ENCODE measurements at places on chromosomes 16 and 17.

GRCh38 chr17:80031691-80032430, 3.8 kb downstream of the TBC1D16 start:
- no peak for DNase-seq

- DNase-seq, result no peak
Observed at GRCh38 chr17:45743626-45744326, 40.3 kb upstream of the CRHR1 start.

GRCh38 chr17:7852919-7853690, 1.8 kb upstream of the TMEM88 start:
- DNase-seq, result no peak

DNA sequence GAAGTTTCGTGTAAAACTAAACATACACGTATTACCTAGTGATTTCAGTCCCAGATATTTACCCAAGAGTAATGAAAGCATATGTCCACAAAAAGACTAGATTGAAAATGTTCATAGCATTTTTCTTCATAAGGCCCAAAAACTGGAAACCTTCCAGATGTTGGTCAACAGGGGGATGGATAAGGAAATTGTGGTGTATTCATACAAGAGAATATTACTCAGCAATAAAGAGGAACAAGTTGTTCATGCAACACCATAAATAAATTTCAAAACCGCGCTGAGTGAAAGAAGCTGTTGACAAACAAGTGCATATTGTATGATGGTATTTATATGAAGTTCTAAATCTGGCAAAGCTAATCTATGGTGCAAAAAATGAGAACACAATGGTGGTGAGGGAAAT, 54.1 kb upstream of the NFAT5 start:
- no peak for DNase-seq

DNA sequence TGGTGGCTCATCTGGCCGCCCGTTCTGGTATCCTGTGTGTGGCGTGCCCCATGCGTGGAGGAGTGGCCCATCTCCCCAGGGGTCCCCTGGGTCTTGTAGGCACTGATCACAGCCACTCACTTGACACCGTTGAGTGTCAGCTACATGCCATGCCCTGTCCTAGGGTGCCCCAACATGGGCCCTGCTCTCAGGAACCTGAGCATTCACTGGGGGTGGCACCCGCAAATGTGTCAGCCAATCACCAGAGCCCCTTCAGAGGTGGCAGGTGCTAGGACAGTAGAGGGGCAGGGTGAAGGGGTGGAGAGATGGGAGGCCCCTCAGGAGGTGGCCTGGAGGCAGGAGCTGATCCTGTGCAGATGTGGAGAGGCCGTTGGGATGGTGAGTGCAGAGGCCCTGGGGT, 27.8 kb downstream of the CMIP start:
- DNase-seq, result no peak

- no peak for DNase-seq
Observed at GRCh38 chr17:7285679-7286078, 4.2 kb downstream of the SLC2A4 start.

DNA sequence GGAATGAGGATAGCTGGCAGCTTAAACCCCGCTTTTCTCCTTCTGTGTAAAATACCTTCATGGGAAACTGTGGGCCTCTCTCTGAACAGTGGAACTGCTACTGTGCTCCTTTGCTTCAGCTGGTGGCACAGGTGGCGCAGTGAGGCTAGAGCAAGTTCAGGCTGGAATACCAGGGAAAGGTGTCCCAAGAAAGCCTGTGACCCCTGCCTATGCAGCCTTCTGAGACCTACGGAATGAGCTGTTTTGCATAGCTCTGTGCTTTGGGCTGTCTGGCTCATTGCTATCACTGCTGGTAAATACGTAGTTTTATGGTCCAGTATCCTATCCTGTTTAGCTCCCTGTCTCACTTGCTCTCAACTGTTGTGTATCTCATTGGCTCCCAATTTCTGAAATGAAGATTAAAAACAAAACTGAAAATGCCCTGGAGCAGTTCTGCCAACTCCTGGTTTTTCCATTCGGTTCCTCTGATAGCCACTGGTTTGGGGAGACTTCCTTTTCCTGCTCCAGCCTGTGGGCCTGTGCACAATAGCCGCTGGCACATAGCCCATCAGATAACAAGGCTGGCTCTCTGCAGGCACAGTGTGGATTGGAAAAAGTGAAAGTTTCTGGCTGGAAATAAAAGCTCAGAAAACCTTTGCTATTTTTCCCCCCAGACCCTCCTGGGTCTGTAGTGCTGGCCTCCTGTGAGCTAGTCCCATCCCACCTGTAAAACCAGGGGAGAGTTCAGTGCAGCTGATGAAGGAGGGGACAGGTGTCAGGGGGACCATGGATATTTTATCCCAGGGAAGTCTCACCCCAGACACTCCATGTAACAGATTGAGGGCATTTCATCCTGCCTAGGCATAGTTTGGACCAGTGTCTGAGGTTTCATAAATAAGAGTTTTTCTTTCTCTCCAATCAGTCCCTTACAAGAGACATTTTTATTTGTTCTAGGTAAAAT, 24.0 kb downstream of the LIMD2 start:
- DNase-seq, result no peak

GRCh38 chr17:225551-225950, 44.1 kb upstream of the DOC2B start:
- DNase-seq, result no peak

GRCh38 chr17:81713556-81714411, 1.7 kb downstream of the SLC25A10 start:
- DNase-seq, result no peak

DNA sequence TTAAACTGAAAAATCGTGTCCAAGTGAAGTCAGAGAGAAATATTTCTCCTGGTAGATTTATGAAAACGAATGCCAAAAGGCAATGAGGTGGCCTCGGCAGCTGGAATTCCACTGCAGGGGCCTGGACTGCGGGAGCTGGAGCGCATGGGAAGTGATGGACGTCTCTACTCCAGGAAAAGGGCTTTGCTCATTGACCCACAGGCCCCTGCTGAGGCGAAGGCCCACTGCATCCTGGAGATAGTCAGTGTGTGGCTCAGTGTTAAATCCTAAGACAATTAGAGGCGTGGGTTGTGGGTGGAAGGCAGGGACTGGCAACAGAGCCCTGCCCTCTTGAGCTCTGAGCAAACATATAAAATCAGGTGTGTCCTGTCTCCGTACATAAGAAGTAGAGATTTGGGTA, 191.4 kb downstream of the SLC39A11 start:
- no peak for DNase-seq

DNA sequence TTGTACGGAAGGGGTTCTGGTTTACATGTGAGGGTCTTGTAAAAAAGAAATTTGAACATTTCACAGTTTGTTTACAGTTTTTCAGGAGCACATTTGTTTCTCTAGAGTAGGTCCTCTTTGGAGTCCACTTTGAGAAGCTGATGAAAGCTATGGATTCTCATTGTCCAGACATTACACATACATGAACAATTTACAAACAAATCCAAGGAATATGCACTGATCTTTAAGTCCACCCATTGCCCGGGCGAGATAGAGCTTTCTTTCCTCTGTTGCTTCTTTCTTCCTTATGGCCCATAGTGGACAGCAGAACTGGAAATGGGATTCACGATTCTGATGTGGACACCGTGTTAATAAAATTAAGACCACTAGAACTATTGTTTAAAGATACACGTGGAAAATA, 1.9 kb downstream of the DCAF7 start:
- DNase-seq, result no peak

DNA sequence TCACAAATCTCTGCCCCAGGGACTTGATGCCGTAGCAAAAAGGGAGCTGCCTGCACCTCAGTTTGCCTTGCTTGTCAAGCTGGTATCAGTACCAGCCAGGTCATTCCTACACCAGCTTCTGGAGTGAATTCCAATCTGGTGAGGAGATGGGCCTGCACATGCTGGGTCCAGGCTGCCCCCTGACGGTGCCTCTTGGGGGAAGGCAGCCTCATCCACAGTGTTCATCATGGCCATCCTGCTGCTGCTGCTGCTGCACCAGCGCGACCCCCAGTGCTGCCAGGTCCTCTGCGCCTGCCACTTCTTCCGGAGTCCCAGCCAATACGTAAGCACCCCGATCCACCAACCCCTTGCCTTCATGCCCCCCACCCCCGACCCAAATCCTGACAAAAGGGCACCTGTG, 8.3 kb downstream of the MRPL27 start:
- DNase-seq, result no peak

- DNase-seq, result no peak
Observed at GRCh38 chr17:36602030-36602748, 806 bp downstream of the MRM1 start.

- DNase-seq, result no peak
Observed at GRCh38 chr16:51146256-51146924, 4.7 kb downstream of the SALL1 start.

DNA sequence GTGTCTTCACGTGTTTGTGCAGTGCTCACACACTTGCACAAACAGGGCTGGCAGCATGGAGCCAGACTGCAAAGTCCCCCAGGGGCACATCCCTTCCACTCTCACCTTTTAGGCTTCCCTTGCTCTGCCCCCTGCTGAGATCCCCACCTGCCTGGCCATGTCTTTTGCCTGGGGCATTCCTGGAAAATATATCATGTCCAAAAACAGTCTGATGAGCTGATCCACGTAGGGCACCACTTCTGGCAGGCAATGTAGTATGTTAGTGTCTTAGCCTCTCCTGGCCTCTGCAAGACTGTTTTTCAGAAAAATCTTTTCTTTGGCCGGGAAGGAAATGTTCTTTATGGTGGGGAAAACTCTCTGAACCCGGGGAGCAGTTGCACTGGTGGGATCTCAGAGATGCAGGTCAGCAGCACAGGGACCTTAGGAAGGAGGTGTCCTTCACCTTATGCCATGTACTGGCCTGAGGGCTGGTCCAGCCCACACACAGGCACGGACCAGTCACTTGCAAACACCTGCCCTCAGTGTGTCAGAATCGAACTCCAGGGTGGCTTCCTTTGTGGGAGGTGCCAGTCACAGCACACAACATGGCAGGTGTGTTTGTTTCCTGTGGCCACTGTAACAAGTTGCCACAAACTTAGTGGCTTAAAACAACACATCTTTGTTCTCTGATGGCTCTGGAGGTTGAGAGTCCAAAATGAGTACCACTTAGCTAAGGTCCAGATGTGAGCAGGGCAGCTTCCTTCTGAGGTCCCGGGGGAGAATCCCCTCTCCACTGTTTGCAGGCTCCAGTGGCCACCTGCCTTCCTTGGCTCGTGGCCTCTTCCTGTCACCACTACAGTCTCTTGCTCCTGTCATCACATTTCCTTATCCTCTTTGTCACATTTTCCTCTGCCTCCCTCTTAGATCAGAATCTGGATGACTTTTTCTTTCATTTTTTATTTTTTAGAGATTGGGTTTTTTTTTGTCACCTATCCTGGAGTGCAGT, 46.6 kb downstream of the MPRIP start:
- DNase-seq, result no peak
